ENCODE measurements at places on chromosomes 6 and 20. TPM values are rescaled to one million over a fixed set of nuclear protein-coding genes. Genes with fewer than 3 reads are reported as not detected.

GRCh38 chr6:24905483-24905882 lies 30.3 kb downstream of the RIPOR2 start:
- no peak overlapping the region for H3K4me3 ChIP-seq
- H3K36me3 ChIP-seq = no peaks in the 10 kb centered on the region
- H3K27ac ChIP-seq = no peak overlapping the region
- DNase-seq = no peak
- H3K4me1 ChIP-seq = peaks cover 6% of the 10 kb centered on the region
- peaks cover 40% of the 10 kb centered on the region for H3K27me3 ChIP-seq

DNA sequence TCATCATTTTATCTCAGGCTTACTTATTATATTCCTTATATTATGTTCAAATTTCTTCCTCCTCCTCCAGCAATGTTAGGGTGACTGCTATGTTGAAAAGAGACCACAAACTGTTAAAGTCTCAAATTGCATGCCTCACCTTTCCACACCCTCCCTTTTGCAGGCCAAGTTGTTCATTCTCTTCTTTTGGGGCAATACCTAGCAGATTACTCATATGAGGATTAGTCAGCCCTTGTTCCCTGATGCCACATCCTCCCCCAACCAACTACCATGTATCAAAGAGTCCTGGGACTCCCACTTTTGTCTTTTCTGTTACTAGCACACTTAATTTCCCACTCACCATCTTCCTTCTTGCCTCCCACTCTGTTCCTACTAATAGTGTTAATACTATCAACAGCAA lies 434.7 kb downstream of the BCKDHB start:
- no peak overlapping the region for H3K27ac ChIP-seq
- no peaks in the 10 kb centered on the region for H3K36me3 ChIP-seq
- peaks cover 12% of the 10 kb centered on the region for H3K4me1 ChIP-seq
- H3K27me3 ChIP-seq = no peaks in the 10 kb centered on the region
- no peak overlapping the region for H3K4me3 ChIP-seq
- no peak for DNase-seq

DNA sequence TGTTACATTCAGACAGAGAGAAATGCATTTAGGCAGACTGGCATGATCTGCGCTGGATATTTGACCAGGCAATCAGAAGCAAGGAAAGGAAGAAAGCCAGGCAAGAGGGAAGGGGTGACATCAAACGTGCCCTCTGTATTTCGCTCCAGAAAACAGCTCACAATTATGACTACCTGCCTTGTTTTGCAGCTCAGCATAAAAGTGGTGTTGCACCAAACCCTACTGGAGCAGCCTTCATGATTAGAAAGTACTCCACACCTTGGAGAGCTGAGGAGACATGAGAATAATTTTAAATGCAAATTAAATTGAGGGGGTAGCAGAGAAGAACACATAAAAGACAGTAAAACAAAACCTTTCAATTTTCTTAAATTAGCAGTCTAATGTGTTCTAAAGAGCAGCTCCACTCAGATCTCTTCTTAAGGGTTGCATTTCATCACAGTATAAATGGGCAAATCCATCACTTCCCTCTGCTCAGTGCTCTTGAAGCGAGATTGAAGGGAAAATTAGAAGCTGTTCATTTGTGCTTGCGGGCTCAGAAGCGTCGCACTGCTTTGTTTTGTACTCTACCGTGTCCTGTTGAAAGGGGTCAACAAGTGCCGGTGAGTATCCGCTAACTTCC lies at the start of gene PHACTR1:
PHACTR1 (plus strand) TSS at position 470 of the 619 bp plus-strand sequence.
- no peak within 1 kb of the TSS for H3K4me3 ChIP-seq
- H3K36me3 ChIP-seq = no peaks in the 10 kb centered on the region
- no peaks in the 10 kb centered on the region for H3K4me1 ChIP-seq

DNA sequence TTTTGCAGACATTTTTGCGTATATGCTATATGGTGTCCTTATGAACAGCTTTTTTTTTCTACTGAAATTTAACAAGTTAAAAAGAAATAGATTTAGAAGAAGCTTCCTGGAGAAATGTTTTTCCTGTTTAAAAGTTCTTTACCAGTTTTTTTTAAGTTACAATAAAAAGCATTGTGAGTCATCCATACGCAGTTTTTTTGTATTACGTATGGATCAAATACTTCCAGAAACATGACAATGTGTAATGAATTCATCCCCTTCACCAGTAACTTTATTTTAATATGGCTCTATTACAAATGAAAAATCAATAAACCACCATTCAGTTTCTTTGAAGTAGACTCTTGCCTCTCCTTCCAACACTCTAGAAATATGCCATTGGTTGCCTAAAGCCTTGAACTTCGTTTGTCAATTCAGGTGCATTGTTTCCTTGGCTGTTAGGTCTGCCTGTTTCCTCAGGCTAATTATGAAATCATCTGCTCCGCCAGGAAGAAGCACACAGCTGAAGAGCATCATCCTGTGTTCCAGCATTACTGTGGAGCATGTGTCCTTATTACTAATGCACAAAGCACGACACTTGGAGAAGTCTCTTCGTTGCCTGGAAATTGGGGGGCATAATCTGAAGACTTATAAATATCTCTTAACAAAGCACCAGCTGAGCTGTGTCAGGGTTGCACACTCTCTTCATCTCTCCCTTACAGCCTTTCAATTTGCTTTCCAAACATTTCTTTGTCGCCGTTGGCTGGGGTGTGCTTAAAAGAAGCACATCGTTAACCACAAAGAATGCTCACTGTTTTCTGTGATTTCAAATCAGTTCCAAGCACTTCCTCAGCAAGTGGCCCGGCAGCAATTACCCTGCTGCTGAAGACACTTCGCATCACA lies 9.6 kb downstream of the MOXD1 start:
- H3K27ac ChIP-seq = no peak overlapping the region
- no peak overlapping the region for H3K4me3 ChIP-seq
- peaks cover under 1% of the 10 kb centered on the region for H3K27me3 ChIP-seq

The BPIFB1 gene
- not detected for total RNA-seq

DNA sequence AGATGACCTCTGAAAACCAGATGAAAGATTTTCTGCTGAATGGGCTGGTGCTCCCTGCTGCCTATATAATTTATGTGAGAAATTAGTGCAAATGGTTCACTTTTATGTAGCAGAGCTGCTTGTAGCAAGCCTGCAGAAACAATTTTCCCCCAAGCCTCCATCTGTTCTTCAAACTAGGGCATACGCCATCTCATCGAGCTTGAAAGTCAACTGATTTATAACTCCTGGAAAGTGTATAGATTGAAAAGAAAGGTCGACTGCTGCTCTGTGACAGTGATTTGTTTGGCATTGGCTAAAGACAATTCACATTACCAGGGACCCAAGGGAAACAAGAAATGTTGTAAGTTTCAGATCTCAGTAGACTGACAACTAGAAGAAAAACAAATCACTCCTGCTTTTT lies 93.3 kb downstream of the PACRG start:
- no peaks in the 10 kb centered on the region for H3K4me1 ChIP-seq
- no peak overlapping the region for H3K4me3 ChIP-seq
- H3K27me3 ChIP-seq = no peaks in the 10 kb centered on the region
- DNase-seq = no peak
- H3K36me3 ChIP-seq = no peaks in the 10 kb centered on the region

DNA sequence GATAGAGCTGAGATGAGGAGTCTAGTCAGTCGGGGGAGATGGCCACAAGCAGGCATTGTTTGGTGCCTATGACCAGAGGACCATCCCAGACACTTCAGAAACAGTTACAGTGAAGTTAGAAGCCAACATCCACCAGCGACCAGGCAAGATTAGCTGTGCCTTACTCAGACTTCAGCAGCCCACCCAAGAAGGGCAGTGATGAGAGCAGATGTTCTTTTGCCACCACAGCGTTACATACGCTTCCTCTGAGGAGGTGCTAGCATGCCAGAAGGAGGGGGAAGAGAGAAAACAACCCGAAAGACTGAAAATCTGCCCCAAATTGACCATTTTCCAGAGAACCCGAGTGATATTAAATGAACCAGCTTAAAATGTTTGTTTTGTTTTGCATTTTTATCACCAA lies 186.8 kb downstream of the PRL start:
- H3K27me3 ChIP-seq = no peaks in the 10 kb centered on the region
- H3K36me3 ChIP-seq = peaks cover 18% of the 10 kb centered on the region
- no peak overlapping the region for H3K4me3 ChIP-seq
- H3K4me1 ChIP-seq = no peaks in the 10 kb centered on the region

DNA sequence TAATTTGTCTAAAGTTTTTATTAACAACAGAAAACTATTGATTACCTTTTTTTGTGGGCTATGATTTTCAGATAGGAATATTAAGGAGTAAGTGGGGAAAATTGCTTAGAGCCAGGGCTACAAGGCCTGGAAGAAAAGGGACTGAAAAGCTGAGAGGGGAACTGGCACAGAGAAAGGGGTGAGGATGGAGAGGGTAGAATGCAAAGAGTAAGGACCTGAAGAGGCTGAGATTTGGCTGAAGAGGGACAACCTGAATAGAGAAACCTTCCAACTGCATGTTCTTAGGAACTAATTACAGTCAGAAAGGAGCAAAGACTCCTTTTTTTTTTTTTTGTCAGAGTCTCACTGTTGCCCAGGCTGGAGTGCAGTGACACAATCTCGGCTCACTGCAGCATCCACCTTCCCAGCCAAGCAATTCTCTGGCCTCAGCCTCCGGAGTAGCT lies 16.7 kb downstream of the BTN2A1 start:
- H3K27me3 ChIP-seq = no peaks in the 10 kb centered on the region
- no peak for DNase-seq
- H3K4me1 ChIP-seq = peaks cover 23% of the 10 kb centered on the region
- peak overlapping the region; percentile 75 for H3K4me3 ChIP-seq

The NR2E1 gene
- total RNA-seq = not detected

DNA sequence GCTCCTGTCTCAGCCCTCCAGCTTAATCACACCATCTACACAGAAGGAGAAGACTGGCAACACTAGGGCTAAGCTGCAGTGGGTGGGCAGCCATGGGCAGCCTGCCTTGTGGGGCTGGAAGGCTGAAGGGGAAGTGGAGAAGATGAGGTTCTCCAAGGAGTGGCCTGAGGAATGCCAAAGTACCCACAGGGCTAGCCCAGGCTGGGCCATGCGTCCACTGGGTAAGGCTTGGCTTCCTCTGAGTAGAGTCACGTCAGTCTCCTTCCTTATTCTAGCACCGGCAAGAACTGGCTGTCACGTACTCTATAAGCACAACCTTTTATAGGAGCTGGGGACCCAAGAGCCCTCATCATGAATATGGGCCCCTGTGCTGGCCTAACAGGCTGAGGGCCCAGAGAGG lies 110.6 kb upstream of the SIRPA start:
- H3K27me3 ChIP-seq = peaks cover 56% of the 10 kb centered on the region
- DNase-seq = no peak
- H3K36me3 ChIP-seq = no peaks in the 10 kb centered on the region
- H3K4me1 ChIP-seq = no peaks in the 10 kb centered on the region
- H3K4me3 ChIP-seq = no peak overlapping the region
- H3K27ac ChIP-seq = no peak overlapping the region

The PLCB4 gene
- total RNA-seq = 17.2 TPM

The ENPP3 gene
- total RNA-seq = not detected

The PCNA gene
- 126 TPM for total RNA-seq

GRCh38 chr6:30263734-30264133 lies 50.5 kb upstream of the TRIM26 start:
- DNase-seq = no peak
- H3K27me3 ChIP-seq = peaks cover 14% of the 10 kb centered on the region
- peaks cover 2% of the 10 kb centered on the region for H3K4me1 ChIP-seq
- no peak overlapping the region for H3K4me3 ChIP-seq

DNA sequence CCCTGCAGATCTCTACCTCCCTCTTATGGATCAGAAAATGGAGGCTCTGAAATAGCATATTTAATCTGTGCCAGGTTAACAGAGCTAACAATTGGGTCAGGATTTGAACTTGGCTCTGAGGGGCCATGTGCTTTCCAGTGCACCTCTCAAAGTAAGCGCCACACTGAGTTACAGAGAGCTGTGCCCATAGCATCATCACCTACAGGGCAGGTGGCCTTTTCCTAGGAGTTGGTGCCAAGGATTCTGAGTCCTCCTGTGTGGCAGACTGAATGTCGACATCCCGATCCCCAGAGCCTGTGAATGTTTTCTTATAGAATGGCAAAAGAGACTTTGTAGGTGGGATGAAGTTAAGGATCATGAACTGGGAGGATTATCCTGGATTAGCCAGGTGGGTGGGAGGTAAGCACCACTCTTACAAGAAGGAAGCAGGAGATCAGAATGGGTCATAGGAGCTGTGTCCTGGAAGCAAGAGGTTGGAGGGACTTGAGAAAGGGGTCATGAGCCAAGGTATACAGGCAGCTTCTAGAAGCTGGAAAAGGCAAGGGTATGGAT lies 68.0 kb upstream of the TBC1D7 start:
- H3K27ac ChIP-seq = no peak overlapping the region
- H3K4me1 ChIP-seq = peaks cover 12% of the 10 kb centered on the region
- H3K27me3 ChIP-seq = peaks cover 8% of the 10 kb centered on the region
- H3K4me3 ChIP-seq = no peak overlapping the region

- no peaks in the 10 kb centered on the region for H3K27me3 ChIP-seq
- no peaks in the 10 kb centered on the region for H3K36me3 ChIP-seq
- no peak for DNase-seq
- peaks cover 4% of the 10 kb centered on the region for H3K4me1 ChIP-seq
Observed at GRCh38 chr20:9261781-9262180, 192.9 kb downstream of the PLCB4 start.

- no peak for DNase-seq
- no peak overlapping the region for H3K27ac ChIP-seq
- no peak overlapping the region for H3K4me3 ChIP-seq
- no peaks in the 10 kb centered on the region for H3K27me3 ChIP-seq
- peaks cover 8% of the 10 kb centered on the region for H3K4me1 ChIP-seq
- H3K36me3 ChIP-seq = no peaks in the 10 kb centered on the region
Observed at GRCh38 chr6:85412911-85413430, 36.9 kb upstream of the NT5E start.

GRCh38 chr6:40194447-40195170 lies 260.3 kb upstream of the MOCS1 start:
- H3K4me1 ChIP-seq = no peaks in the 10 kb centered on the region
- no peak overlapping the region for H3K27ac ChIP-seq
- DNase-seq = no peak
- H3K36me3 ChIP-seq = no peaks in the 10 kb centered on the region
- peaks cover 19% of the 10 kb centered on the region for H3K27me3 ChIP-seq
- H3K4me3 ChIP-seq = no peak overlapping the region

GRCh38 chr6:21101694-21102093 lies 491.9 kb upstream of the SOX4 start:
- DNase-seq = no peak
- no peak overlapping the region for H3K4me3 ChIP-seq
- no peak overlapping the region for H3K27ac ChIP-seq
- peaks cover 62% of the 10 kb centered on the region for H3K4me1 ChIP-seq
- peaks cover 4% of the 10 kb centered on the region for H3K36me3 ChIP-seq

- no peaks in the 10 kb centered on the region for H3K27me3 ChIP-seq
- DNase-seq = no peak
- no peak overlapping the region for H3K4me3 ChIP-seq
- H3K27ac ChIP-seq = peak overlapping the region; percentile 15
Observed at GRCh38 chr6:16204653-16205376, 33.6 kb upstream of the GMPR start.
